ENCODE measurements at places on chromosomes 2 and 18. TPM values are rescaled to one million over a fixed set of nuclear protein-coding genes. Genes with fewer than 3 reads are reported as not detected.

Gene UCN
- not detected for total RNA-seq

Gene MAP3K19
- total RNA-seq, result not detected

Gene SKA1
- 32.6 TPM for total RNA-seq

Gene CCDC150
- 9.1 TPM for total RNA-seq

Gene ELP2
- 70.3 TPM for total RNA-seq

Gene REEP1
- total RNA-seq, result 1.1 TPM

Gene ZC3H6
- total RNA-seq, result 0.98 TPM

Gene LRRC30
- total RNA-seq, result not detected

Gene RNF125
- total RNA-seq, result 2.8 TPM

Gene SNORC
- total RNA-seq, result 0.03 TPM

Gene GPR75
- not detected for total RNA-seq

Gene COLEC12
- 2.4 TPM for total RNA-seq

Gene HOXD4
- not detected for total RNA-seq

Gene BOLL
- not detected for total RNA-seq

Gene LYPD6
- 10.7 TPM for total RNA-seq

Gene GRHL1
- total RNA-seq, result 0.14 TPM

Gene PROM2
- total RNA-seq, result 0.03 TPM

Gene IHH
- not detected for total RNA-seq

DNA sequence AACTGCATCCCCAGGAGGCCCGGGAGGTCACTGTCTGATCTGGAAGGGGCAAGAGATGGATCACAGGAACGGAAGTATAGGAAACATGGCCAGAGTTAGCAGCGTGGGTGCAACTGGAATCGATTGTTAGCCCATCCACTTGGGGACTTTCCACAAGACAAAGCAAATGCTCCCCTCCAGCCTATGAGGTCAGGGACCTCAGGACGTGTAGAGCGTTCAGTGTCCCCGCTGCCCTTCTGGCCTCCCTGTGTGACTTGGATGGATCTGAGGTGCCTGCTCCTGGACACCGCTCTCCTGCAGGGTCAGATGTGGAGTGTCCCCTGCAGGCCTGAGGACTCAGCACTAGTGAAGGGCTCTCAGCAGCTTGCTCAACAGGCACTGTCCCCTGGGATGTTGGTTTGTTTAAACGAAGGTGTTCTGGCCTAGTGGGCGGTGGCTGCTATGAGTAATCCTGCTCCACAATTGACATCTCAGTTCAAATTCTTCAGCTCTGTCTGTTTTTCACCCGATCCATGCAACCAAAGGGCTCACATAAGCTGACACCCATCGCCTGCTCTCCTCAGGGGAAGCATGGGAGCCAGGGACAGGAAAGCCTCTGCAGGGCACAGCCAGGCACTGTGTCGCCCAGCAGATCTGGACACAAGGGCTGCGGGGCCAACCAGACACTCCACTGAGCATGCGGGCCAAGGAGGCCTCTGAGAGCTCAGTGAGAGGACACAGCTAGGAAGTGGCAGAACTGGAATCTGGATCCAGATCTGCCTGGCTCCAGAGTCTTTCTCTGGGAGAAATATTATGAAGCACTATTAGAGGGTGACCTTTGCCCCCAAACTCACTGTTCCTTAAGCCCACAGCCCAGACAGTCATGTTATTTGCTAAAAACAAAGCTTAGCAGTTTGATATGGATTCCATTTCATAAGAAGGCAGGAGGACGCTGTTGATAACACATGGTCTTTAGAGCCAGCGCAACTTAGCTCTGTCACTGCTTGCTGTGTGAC, 78.5 kb downstream of the RHOB start:
- DNase-seq, result no peak

- DNase-seq, result no peak
Measured at GRCh38 chr2:213306316-213306942, 22.2 kb downstream of the SPAG16 start.

DNA sequence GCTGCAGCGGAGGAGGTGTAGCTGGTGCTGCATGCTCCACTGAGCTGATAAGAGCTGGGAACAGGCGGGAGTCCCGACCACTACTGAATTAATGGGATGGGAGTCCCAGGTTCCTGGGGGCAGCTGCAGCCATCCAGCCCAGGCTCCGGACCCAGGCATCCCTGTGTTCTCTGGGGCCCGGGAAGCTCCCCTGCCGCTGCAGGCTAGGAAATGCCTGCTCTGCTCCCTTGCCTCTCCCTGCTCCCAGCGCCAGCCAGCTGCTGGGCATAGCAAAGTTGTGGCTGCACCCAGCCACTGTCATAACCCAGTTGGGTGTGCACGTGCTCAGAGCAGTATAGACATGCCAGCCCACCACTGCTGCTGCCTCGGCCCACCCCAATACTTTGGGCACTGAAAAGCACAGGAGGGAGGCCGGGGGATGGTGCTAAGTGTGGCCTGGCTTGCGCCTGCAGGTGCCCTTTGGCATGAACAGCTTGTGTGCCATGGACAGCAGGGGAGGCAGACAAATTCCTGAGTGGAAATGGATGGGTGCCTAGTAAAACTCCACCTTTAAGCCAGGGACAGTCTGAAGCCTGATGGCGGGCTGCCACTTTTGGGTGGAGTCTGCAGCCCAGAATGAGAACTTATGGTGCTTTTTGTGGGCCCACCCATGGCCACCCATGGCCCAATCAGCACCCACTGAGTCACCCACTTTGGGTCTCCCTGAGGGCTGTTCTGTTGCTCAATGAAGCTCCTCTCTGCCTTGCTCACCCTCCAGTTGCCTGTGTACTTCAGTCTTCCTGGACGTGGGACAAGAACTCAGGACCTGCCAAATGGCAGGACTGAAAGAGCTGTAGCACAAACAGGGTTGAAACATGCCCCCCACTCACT, 219.3 kb upstream of the TMEFF2 start:
- no peak for DNase-seq

DNA sequence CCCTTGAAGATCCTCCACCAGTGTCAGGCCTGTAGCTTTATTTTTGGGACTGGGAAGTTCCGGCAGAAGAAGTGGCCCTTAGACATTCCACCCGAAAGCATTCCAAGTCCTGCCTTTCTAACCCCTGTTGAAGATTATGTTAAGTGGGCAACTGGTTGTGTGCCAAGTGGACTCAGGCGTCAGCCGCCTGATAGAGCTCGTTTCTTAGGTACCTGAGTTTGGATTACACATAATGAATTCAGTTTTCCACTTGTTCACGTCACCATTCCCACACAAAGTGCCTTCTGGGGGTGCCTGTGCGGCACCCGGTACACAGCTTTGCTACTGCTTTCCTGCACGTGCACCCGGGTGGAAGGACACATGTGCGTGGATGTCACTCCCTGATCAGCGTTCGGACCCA, 156.5 kb downstream of the PTGR3 start:
- DNase-seq, result no peak

GRCh38 chr2:232977438-232977971, 35.6 kb downstream of the NGEF start:
- no peak for DNase-seq

DNA sequence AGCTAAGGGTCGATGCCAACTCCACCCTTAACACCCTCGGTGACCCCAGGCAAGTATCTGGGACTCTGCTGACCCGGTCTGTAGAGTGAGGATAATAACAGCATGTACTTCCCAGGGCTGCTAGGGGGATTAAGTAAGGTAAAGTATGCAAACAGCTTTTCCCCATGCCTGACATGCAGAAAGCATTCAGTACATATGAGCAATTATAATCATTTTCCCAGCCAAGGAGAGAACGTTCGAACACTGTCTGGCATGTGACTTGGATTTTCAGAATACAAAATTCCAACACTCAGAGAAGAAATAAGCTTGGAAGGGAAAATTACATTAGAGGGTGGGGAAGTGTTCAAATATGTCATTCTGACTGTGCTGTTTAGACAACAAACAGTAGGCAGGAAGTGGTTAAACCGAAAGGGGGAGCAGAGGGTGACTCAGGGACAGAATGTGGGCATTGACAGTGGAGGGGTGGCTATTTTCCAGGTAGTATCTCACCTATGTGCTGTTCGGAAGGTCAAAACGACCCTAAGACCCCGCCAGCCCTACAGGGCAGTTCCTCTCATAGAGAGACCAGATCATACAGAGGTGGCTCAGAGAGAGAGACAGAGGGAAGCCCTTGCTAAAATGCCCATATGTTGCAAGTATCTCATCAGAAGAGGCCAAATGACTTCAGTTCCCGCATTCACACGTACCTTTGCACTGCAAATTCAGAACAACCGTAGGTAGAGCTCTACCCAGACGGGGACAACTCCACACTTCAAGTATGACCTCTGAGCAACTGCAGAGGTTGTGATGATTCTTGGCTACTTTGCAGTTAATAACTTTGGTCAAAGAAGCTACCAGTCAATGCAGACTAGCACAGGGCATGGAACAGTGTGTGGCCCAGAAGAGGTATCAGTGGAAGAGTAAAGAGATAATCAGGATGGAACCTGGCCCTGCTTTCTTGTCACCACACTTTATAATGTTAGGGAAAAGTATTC, 14.8 kb downstream of the ASPRV1 start:
- no peak for DNase-seq

- DNase-seq, result no peak
Measured at GRCh38 chr18:7878265-7879211, 311.4 kb downstream of the PTPRM start.

GRCh38 chr2:64338910-64339500, 115.0 kb upstream of the LGALSL start:
- DNase-seq, result no peak

- no peak for DNase-seq
Measured at GRCh38 chr2:285531-285930, 2.4 kb downstream of the ALKAL2 start.

- DNase-seq, result no peak
Measured at GRCh38 chr2:117968722-117969121, 45.1 kb downstream of the CCDC93 start.

GRCh38 chr2:118050386-118050785, 36.5 kb upstream of the CCDC93 start:
- DNase-seq, result no peak

DNA sequence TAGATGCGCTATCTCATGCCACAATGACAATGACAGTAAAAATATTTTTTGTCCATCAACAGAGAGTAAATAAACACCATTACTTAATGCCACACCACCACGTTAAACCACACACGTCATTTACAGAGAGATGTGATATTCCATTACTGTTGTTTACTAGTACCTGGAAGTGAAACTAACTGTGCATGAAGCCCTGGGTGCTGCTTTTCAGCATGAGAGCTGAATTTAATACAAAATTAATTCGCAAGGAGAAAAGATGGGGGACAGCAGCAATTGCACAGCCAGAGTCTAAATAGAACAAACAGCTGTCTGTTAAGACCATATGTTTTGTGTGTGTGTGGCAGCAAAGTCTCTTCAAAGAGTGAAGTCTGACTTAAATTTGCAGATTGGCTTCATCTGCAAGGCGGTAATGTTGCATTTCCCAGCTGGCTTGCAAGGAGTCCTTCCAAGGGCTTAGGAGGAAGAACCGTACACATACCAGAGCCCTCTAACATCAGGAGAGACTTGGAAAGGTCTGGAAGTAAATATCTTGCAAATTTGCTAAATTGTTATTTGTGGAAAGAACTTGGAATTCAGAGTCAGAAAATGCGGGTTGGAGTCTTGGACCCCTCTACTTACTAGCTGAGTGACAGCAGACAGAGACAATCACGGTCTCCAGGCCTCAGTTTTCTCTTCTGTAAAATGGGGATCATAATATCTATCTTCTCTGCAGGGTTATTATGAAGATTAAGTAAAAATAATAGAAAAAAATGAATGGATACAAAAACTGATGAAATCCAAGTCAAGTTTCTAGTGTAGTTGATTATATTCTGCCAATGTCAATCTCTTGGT, 127.6 kb downstream of the ALPK2 start:
- DNase-seq, result no peak

DNA sequence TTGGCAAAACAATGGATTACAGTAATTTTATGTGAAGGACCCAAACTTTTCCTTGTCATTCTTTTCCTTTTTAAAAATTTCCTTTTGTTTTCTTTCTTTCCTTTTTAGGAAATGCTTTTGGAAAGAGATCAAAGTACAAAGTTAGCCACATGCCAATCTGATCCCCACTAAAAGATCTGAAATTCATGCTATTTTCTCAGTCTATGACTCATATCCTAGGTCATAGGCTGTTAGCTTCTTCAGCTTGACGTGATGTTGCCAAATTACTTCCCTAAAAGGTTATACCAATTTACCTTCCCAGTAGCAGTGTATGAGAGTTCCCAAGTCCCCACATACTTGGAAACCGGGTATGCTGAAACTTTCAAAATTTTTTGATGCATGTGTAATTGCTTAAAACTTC, 355.3 kb downstream of the INSIG2 start:
- DNase-seq, result no peak

- DNase-seq, result no peak
Measured at GRCh38 chr2:22883054-22883453, 501.9 kb upstream of the KLHL29 start.

GRCh38 chr18:34977838-34978532, 63.2 kb upstream of the MAPRE2 start:
- peak; percentile 24 for DNase-seq

GRCh38 chr2:60808330-60808801, 52.3 kb downstream of the PAPOLG start:
- peak; percentile 28 for DNase-seq

- no peak for DNase-seq
Measured at GRCh38 chr18:42545825-42546224, 569.7 kb downstream of the RIT2 start.

DNA sequence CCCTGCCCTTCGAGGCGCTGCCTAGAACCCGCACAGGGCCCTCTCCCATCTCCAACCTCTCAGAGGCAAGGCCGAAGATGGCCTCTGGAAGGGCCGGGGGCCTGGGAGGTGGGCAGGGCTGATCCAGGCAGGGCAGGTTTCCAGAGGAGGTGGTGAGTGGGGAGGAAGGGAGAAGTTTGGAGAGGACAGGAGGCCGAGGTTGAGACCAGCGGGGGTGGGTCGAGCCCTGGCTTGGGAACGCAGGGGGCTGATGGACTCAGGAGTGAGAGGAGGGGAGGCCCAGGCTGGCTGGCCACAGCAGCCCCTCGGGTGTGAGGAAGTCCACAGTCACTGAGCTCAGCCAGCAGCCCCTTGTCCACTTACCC, 10.5 kb downstream of the CAPN10 start:
- DNase-seq, result no peak

DNA sequence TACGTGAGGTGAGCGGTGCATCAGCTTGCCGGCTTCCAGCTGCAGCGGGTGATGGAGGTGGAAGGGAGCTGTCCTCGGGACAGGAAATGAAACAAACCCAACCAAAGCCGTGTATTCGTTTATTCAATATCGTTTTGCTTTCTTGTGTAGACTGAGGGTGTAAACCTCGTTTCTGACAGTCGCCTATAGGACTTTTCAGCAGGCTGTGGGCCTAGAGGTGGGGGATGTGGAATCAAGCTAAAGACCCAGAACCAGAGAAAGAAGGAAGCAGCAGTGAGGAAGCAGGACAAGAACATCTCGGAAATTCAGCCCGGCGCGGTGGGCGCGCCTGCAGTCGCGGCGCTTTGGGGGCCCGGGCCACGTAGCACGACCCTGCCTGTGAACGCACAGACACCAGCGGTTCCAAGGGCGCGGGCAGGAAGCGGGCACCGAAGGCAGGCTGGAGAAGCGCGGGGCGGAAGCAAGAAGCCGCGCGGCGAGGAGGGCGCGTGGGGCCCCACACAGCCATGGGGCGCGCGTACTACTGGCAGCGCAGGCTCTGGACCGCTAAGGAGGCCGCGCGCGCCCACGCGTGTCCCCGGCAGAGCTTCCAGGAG, 755 bp upstream of the ATP9B start:
- peak; percentile 44 for DNase-seq

- DNase-seq, result no peak
Measured at GRCh38 chr18:56038171-56039030, 450.4 kb upstream of the TCF4 start.

Data from G401 (cell line).